IPS DF 6.9 (cell line): ENCODE measurements at places on chromosomes 2 and 18.

DNA sequence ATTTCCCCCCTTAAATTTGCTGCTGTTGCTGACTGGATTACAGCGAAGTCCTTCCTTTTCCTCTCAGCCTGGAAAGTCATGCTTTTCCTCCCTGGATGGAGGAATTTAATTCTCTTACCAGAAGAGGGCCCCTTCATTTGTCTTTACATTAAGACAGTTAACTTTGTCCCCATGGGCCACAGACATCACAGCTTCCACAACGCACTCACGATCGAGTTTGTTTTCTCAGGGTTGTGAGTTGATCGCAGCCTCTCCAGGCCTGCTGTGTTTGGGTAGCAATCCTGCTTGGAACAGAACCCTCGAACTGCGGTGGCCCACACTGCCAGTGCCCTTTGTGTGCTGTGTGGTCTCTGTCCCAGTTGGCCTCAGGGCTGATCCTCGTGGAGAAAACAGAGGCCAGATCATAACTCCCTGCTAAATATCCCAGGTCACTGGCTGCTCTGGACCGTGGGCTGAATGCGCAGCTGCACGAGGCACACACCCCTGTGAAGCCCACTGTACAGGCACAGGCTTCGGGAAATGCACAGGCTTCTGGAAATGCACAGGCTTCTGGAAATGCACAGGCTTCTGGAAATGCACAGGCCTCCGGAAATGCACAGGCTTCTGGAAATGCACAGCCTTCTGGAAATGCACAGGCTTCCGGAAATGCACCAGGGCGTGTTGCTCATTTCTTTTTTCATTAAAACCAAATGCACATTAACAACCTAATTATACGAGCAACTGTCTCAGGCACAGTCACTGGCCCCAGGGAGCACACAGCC lies 2.2 kb upstream of the PDIA6 start:
- no peak overlapping the region for H3K27ac ChIP-seq
- DNase-seq = no peak
- H3K27me3 ChIP-seq = no peaks in the 10 kb centered on the region; the same call in 1 of the 2 replicates

GRCh38 chr2:227033471-227034148 lies 130.4 kb downstream of the COL4A4 start:
- H3K27ac ChIP-seq = no peak overlapping the region
- no peak overlapping the region for H3K4me3 ChIP-seq
- DNase-seq = peak; percentile 70

DNA sequence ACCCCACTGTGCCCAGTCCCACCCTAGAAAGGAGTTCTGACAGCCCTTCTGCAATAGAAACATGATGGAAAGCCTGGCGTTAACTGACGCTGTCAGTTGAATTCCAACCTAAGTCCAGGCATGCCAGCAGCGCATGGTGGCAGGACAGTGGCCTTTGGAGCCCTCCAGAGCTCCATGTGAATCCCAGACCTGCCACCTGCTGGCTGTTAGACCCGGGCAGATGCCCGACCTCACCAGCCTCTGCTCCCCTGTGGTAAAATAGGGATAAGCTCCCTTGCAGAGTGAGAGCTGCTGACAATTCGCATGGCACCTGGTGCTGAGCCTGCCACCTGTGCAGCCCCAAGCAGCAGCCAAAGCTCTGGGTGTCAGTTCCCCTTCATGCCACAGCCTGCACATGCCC lies 138.6 kb downstream of the LOXHD1 start:
- no peak for DNase-seq
- H3K36me3 ChIP-seq = no peaks in the 10 kb centered on the region
- H3K4me3 ChIP-seq = no peak overlapping the region
- H3K27ac ChIP-seq = no peak overlapping the region
- no peaks in the 10 kb centered on the region for H3K27me3 ChIP-seq

GRCh38 chr2:6470518-6470917 lies 395.2 kb downstream of the CMPK2 start:
- no peaks in the 10 kb centered on the region for H3K4me1 ChIP-seq
- no peak overlapping the region for H3K4me3 ChIP-seq
- H3K27me3 ChIP-seq = no peaks in the 10 kb centered on the region
- no peak overlapping the region for H3K27ac ChIP-seq
- no peaks in the 10 kb centered on the region for H3K36me3 ChIP-seq
